ENCODE measurements at places on chromosomes 3 and 15. TPM values are rescaled to one million over a fixed set of nuclear protein-coding genes. Genes with fewer than 3 reads are reported as not detected.

HRG gene
- not detected for total RNA-seq

NCK1 gene
- 33.4 TPM for total RNA-seq

DLEC1 gene
- 0.12 TPM for total RNA-seq

FBXW12 gene
- not detected for total RNA-seq

PCOLCE2 gene
- total RNA-seq, result not detected

GOLGA6L4 gene
- 1.0 TPM for total RNA-seq

Measured in activated T-helper 1 cell treated with anti-CD3 and anti-CD28 coated beads, Interleukin-12 subunit alpha, Interleukin-12 subunit beta, Interleukin-2, Interleukin-4 antibody, amounts not matched to agents 30 ng/mL and 10 ng/mL and 1 ng/mL, durations not matched to agents 14 hours and 24 hours and 36 hours (primary cell).